GM12878 (cell line): ENCODE measurements at places on chromosomes 1 and 21. TPM values are rescaled to one million over a fixed set of nuclear protein-coding genes. Genes with fewer than 3 reads are reported as not detected.
A peak's percentile ranks its signal among the peaks of the same experiment; 100 is the strongest.

DNA sequence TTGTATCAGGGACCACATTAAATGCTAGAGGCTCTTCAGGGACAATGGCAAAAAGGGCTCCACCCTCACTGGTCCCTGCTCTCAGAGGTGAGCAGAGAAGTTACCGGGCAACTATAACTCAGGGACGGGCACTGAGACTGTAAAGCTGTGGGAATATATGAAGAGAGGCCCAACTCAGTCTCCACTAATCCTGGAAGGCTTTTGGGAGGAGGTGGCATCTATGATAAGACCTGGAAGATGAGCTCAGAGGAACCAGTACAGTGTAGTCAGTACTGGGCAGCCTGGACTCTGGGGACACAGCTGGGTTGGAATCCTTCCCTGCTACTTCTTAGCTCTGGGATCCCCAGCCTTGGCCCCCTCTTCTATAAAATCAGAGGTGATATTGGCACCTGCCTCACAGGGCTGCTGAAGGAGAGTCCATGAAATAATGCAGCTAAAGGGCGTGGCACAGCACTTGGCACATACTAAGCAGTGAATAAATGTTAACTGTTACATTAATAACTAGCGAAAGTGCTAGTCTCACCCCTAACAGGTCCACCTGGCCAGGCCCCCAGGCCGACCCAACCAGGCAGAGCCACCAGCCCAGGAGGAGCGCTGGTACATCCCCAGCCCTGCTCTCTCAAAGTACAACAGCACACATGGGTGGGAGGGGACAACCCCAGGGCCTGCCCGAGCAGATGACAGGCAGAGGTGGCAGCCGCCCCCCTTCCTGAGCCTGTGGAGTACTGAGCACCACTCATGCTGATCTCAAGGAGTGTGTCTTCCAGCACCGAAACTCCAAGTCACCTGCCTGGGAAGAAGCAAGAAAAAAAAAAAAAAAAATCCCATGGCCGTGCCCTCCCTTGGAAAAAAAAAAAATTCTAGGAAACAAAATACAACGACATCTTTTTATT is 62.7 kb downstream of the CASZ1 start:
- H3K36me3 ChIP-seq: no peaks in the 10 kb centered on the region
- H3K4me1 ChIP-seq: no peaks in the 10 kb centered on the region; the same call in 1 of the 2 replicates
- DNase-seq: no peak
- H3K4me3 ChIP-seq: no peak overlapping the region
- H3K27me3 ChIP-seq: no peaks in the 10 kb centered on the region

DNA sequence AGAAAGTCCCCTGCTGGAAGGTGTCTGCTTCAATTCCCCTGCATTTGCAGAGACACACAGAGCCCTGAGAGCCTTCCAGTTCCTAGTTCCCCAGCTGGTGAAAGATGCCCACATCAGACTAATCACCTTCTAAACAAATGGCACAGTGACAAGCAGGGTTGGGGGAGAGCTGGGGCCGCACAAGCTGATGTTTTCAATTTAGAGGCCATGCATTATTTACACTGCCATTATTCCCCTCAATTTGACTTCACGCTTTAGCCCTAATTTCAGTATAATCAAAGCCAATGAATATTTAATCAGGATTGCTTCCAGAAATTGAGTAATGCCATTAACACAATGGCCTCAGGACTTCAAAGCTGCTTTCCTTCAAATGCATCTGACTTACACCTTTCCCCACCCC is 81.5 kb downstream of the BEND5 start:
- H3K27ac ChIP-seq: no peak overlapping the region
- no peak for DNase-seq
- no peaks in the 10 kb centered on the region for H3K4me1 ChIP-seq
- H3K36me3 ChIP-seq: no peaks in the 10 kb centered on the region

- H3K4me1 ChIP-seq: no peaks in the 10 kb centered on the region
- H3K27me3 ChIP-seq: no peaks in the 10 kb centered on the region
- H3K27ac ChIP-seq: no peak overlapping the region
- H3K4me3 ChIP-seq: no peak overlapping the region
- DNase-seq: no peak
Measured at GRCh38 chr1:1240822-1241587, 5.5 kb downstream of the C1QTNF12 start.

DNA sequence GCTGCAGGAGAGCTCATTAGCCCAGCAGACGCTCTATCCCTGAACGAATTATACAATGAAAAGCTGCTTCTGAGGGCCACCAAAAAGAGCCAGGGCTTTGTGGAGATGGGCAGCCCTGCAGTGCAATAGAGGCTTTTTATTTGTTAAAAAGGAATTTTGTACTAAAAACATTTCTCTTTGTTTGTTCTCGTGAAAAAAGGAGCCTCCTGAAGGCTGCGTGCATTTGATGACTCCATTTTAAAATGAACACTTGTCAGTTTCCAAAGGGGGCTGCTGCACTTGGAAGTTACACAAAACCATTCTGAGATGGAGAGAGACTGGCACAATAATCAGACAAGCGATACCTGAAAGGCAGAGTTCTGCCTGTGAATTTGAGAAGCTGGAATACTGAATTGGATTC is 202.8 kb downstream of the NTNG1 start:
- no peaks in the 10 kb centered on the region for H3K36me3 ChIP-seq
- H3K4me3 ChIP-seq: no peak overlapping the region
- no peaks in the 10 kb centered on the region for H3K27me3 ChIP-seq
- no peak for DNase-seq
- H3K27ac ChIP-seq: no peak overlapping the region
- H3K4me1 ChIP-seq: no peaks in the 10 kb centered on the region

The TRIM46 gene
- polyA plus RNA-seq: 0.91 and 1.2 TPM in 2 replicates

The SPATA46 gene
- not detected in 2 replicates for polyA plus RNA-seq

The ARHGEF11 gene
- polyA plus RNA-seq: 0.59 and 1.4 TPM in 2 replicates

DNA sequence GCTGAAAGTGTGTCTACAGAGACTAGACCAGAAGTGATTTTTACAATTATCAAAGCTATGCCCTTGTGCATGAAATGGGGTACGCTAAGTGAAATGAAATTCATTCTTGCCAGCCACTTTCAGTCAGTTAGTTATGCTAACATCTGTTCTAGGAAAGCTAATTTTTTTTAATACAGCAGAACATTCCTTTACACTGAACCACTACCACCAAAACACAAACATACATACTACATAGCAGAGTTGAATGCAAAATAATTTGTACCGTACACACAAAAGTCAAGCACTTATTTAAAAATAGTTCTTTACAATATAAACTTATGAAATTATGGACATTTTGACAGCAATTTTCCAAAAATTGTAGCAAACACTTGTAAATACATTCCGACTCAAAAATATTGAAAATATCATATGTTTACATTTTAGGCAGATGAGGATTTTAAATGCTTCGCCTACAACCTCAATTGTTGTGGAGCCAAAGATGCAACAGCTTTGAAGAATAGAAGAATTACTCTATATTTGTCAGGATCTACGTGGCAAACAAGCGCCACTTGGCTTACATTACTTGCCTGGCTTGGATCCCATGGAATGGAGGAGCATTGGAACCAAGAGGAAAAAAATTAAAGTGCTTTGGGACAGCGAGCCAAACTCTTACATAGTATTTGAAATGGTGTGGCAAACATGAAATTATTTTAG is 30.6 kb downstream of the WLS start:
- H3K4me3 ChIP-seq: no peak overlapping the region
- H3K27me3 ChIP-seq: no peaks in the 10 kb centered on the region; the same call in 1 of the 2 replicates
- no peak overlapping the region for H3K27ac ChIP-seq
- H3K4me1 ChIP-seq: no peaks in the 10 kb centered on the region
- DNase-seq: no peak

The TCEA3 gene
- polyA plus RNA-seq: not detected in 2 replicates

GRCh38 chr1:40789661-40790430 is 6.3 kb downstream of the KCNQ4 start:
- H3K27me3 ChIP-seq: peaks cover 4% of the 10 kb centered on the region; the same call in 1 of the 2 replicates
- no peaks in the 10 kb centered on the region for H3K36me3 ChIP-seq
- no peak overlapping the region for H3K4me3 ChIP-seq

DNA sequence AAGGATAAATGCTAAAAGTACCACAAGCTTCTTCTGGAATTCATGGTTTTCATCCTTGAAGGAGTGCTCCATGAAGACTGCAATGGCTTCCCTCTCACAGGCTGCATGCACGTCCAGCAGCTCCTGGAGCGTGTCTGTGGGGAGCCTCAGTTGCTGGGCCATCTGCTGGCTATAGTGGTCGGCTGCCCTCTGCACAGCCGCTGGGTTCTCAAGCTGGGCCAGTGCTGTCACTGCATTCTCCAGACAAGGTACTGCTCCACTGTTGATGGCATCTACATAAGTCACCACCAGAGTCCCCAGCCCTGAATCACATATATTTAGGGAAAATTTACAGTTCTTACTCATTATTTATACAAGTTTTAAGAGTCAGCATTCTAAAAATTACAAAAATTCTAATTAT is 8.7 kb downstream of the GBP4 start:
- no peak for DNase-seq
- H3K4me3 ChIP-seq: no peak overlapping the region
- H3K27me3 ChIP-seq: no peaks in the 10 kb centered on the region
- no peak overlapping the region for H3K27ac ChIP-seq

- peaks cover 16% of the 10 kb centered on the region for H3K4me1 ChIP-seq
- no peak for DNase-seq
- no peaks in the 10 kb centered on the region for H3K27me3 ChIP-seq
- H3K4me3 ChIP-seq: peak overlapping the region; percentile 54
- peak overlapping the region; percentile 74 for H3K27ac ChIP-seq
Measured at GRCh38 chr1:23964790-23965740, 5.4 kb downstream of the PNRC2 start.

DNA sequence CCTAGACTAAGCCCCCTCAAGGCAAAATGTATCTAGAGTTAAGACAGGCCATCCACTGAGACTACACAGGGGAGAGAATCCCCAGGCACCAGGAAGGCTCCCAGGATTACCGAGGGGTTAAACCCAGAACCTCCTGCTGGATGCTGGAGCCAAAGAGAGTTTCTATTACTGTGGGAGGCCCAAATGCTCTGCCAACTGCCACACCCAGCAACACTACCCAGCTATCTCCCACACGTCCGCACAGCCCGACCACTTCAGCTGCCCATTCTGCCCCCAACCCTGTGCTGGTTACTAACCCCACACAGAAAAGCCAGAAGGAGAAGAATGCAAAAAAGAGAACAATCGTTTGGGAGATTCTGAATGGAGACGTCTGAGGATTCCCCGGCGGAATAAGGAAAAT is 63.6 kb downstream of the CD46 start:
- peaks cover 9% of the 10 kb centered on the region; the same call in 1 of the 2 replicates for H3K4me1 ChIP-seq
- H3K4me3 ChIP-seq: no peak overlapping the region
- H3K27ac ChIP-seq: no peak overlapping the region
- peaks cover 31% of the 10 kb centered on the region for H3K36me3 ChIP-seq

The SYCP1 gene
- polyA plus RNA-seq: not detected in 2 replicates

DNA sequence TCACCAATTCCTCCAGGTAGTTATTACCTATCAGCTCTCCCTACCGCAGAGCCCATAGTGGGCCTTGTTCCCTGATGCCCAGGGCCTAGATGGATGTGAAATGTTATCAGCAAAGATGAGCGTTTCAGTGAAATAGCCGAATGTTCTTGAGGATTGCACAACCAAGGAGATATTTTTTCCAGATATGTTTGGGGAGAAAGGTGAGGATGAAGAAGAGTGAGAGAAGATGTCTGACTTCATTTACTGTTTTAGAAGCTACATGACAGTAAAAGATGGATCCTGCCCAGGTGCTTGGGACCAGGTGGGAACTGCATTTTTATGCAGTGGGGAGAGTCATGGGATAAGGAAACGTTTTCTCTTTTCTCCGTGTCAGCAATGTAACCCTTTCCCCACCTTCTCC is 231.7 kb upstream of the C1orf174 start:
- H3K27me3 ChIP-seq: no peaks in the 10 kb centered on the region
- H3K4me3 ChIP-seq: no peak overlapping the region
- H3K36me3 ChIP-seq: no peaks in the 10 kb centered on the region
- no peaks in the 10 kb centered on the region for H3K4me1 ChIP-seq

GRCh38 chr1:155174324-155175280 is 953 bp downstream of the TRIM46 start:
- no peak overlapping the region for H3K27ac ChIP-seq
- no peaks in the 10 kb centered on the region for H3K36me3 ChIP-seq
- DNase-seq: no peak
- H3K27me3 ChIP-seq: no peaks in the 10 kb centered on the region
- peaks cover 26% of the 10 kb centered on the region for H3K4me1 ChIP-seq

The HMCN1 gene
- polyA plus RNA-seq: not detected in 2 replicates

DNA sequence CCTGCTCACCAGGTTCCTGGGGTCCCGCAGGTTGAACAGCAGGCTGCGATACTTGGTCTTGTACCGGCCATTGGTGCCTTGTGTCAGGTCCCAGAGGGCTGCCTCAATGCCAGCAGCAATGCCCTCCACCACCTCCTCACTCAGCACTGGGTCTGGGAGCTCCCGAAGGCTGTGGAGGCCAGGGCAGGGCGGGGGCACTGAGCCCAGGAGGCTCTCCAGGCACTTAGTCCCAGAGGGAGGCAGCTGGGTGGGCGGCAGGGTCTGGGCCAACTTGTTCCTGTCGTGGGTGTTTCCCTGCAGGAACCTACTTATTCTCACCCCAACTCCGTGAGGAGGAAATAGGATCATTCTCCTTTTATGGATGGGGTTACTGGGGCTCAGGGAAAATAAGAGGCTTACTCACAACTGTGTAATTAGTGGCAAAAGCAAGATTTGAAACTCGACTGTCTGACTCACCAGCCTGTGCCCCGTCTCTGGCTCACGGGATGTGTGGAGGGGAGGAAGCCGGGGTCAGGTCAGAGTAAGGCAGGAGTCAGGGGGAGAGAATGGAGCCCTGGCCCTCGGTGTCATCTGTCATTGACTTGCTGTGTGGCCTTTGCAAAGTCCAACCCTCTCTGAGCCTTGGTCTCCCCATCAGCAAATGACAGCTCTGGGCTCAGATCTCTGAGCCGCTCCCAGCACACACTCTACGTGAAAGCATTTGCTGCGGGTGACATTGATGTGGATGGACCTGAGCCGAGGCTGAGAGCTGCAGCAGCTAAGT is 17.2 kb downstream of the SPOCD1 start:
- no peaks in the 10 kb centered on the region for H3K4me1 ChIP-seq
- H3K36me3 ChIP-seq: no peaks in the 10 kb centered on the region
- no peak overlapping the region for H3K27ac ChIP-seq
- no peak overlapping the region for H3K4me3 ChIP-seq
- DNase-seq: no peak

DNA sequence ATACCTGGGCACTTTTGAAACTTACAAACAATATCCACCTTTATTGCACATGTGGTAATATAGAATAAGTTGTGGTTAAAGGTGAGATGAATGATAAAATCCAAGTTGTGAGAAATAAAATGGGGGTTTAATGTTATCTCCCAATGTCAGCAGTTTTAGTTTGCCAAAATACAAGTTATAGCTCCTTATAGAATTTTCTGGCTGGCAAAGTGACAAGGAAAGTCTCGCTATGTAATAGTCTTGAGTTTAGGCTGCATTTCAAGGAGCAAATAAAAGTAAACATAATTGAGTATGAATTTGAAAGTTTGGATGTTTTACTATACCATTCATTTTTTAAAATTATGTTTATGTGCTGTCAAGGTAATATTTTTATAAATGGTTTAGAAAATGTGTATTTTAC is 15.0 kb upstream of the NEXN start:
- no peak overlapping the region for H3K27ac ChIP-seq
- no peaks in the 10 kb centered on the region for H3K36me3 ChIP-seq
- H3K27me3 ChIP-seq: no peaks in the 10 kb centered on the region
- no peaks in the 10 kb centered on the region for H3K4me1 ChIP-seq
- no peak for DNase-seq

- H3K4me1 ChIP-seq: peaks cover 7% of the 10 kb centered on the region
- H3K36me3 ChIP-seq: no peaks in the 10 kb centered on the region
- no peak overlapping the region for H3K4me3 ChIP-seq
- no peak overlapping the region for H3K27ac ChIP-seq
- no peak for DNase-seq
- no peaks in the 10 kb centered on the region for H3K27me3 ChIP-seq
Measured at GRCh38 chr1:172723251-172723650, 64.3 kb downstream of the FASLG start.

- no peaks in the 10 kb centered on the region for H3K4me1 ChIP-seq
- no peak overlapping the region for H3K27ac ChIP-seq
- DNase-seq: no peak
Measured at GRCh38 chr1:14897997-14898645, 255.4 kb upstream of the TMEM51 start.

The MFSD2A gene
- polyA plus RNA-seq: 13.5 and 14.3 TPM in 2 replicates

The WNT3A gene
- not detected in 2 replicates for polyA plus RNA-seq
